ENCODE measurements at places on chromosomes 3 and 15.

- peak; percentile 82 for DNase-seq
Measured at GRCh38 chr3:27134171-27134796, 234.9 kb downstream of the NEK10 start.

DNA sequence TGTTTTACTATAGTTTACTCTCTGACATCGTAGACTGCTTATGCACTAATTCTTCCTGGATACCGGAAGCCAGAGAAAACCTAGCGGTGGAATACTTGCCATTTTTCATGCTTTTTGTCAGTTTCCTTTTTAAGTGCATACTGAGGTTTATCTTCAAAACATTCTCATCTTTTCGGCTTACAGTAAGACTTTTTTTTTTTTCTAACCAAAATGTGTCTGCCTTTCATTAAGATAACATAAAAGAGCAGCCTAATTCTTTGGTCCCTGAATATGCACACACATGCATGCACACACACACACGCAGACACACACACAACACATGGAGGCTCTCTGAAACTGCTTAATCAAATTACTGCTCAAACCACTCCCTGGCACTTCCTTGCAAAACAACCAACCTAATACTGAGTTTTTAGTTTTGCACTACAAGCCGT, 1.3 kb downstream of the ZNF445 start:
- peak; percentile 21 for DNase-seq

DNA sequence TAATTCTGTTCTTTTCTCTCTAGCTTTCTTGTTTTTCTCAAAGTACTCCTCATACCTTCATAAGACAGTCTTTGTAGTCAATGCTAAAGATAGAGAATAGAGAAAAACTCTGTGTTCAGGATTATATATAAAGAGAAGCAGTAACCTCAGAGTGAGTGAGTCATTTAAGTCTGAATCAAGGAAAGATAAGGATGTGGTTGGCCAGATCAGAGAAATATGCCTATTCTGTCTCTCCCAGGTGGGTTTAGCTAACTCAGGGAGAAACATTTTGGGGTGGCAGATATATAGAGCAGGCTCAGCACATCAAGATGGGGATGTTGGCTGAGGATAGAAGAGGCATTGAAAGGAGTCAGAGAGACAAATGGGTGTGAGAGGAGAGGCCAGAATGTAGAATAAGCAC, 31.4 kb downstream of the GTF2E1 start:
- no peak for DNase-seq

- no peak for DNase-seq
Measured at GRCh38 chr3:192042116-192042515, 581.2 kb downstream of the PYDC2 start.

DNA sequence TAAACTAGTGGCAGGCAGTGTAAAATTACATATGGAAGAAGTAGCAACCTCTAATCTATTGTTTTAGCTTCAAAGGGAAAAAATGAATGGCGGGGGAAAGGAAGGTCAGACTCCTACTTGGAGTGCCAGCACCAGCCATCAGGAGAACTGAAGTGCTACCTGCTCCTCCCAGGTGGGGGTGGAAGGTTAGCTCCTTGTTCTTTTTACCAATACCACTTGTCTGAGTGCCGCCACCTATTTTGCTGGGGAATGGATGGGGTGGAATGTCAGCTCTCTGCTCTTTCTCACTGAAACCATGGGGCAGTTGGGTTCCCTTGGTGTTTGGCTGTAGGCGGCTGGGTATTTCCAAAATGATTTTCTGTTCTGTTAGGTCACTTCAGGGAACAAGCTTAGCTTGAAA, 428.7 kb upstream of the EPHA3 start:
- DNase-seq, result no peak

- peak; percentile 28 for DNase-seq
Measured at GRCh38 chr3:36944012-36944640, 728 bp downstream of the TRANK1 start.

All from PC-3 (cell line).